A673 (cell line): ENCODE measurements at places on chromosomes 5 and 9. TPM values are rescaled to one million over a fixed set of nuclear protein-coding genes. Genes with fewer than 3 reads are reported as not detected.

DNA sequence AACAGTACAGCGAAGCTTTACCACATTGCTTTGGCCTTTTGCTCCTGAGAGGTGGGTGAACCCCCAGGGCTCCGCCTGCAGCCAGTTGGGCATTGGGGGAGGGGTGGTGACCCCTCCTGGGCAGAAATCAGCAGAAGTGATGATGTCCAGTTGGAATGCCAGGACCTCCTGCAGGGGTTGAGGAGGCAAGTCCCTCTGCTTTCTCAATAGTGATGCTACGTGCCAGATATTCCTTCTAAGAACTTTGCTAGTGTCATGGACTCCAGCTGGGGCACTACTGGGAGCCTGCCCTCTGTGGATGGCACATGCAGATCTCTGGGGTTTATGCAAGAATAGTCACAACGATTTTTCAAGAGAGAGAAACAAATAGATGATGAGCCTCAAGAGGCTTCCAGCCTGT, 95.6 kb downstream of the NDFIP1 start:
- no peak for DNase-seq

GRCh38 chr5:110251366-110251765, 475.1 kb downstream of the TMEM232 start:
- no peak for DNase-seq

Gene SREK1
- total RNA-seq: 82.4 and 95.9 TPM in 2 replicates

Gene FABP6
- 0.52 and 0.83 TPM in 2 replicates for total RNA-seq

Gene SLC36A3
- total RNA-seq: not detected in 2 replicates

DNA sequence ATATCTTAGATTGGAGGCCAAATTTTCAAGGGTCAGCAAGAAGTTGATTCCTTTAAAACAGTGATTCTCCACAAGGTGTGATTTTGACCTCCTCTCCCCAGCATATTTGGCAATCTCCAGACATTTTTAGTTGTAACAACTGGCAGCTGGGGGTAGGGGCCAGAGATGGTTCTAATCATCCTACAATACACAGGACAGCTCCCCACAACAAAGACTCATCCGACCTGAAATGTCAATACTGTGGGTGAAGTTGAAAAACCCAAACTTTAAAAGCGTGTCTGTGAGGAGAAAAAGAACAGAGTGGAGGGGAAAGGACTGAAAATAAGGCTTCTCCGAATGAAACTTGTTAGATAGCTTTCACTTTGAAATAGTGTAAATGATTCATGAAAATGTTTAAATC, 10.0 kb upstream of the STRBP start:
- no peak for DNase-seq

Gene GABRA1
- not detected in 2 replicates for total RNA-seq

GRCh38 chr5:142866563-142867275, 96.5 kb downstream of the ARHGAP26 start:
- peak; percentile 73 for DNase-seq

Gene LCNL1
- not detected in 2 replicates for total RNA-seq

- DNase-seq: no peak
Observed at GRCh38 chr5:124315741-124316415, 430.6 kb downstream of the ZNF608 start.

DNA sequence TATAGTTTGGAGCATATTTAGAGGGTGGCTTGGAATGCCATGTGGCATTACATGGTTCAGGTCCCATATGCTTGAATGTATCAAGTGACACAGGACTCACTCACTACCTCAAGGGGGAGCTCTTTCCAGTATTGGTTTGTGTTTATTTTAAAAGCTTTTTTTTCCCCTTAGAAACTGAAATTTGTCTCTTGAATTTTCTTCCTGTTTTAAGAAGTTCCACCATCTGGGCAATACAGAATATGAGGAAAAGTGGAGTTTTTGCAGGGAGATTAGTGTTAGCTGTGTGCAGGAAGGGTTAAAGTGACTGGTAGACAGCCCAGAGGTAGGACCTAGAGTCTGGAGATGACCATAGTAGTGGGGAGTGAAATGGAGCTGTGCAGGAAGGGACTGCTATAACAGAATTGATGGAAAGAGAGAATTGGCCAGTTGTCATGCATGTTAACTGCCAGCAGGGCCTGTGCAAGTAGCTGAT, 36.6 kb downstream of the CTNNA1 start:
- peak; percentile 62 for DNase-seq

- DNase-seq: peak; percentile 46
Observed at GRCh38 chr5:52800394-52801213, 12.9 kb downstream of the ITGA1 start.
